Spinal cord (tissue), 10 donors: ENCODE measurements at places on chromosomes 11 and 22.

GRCh38 chr11:73652046-73652730, 5.8 kb downstream of the PLEKHB1 start:
- peak; percentile 87 for DNase-seq

DNA sequence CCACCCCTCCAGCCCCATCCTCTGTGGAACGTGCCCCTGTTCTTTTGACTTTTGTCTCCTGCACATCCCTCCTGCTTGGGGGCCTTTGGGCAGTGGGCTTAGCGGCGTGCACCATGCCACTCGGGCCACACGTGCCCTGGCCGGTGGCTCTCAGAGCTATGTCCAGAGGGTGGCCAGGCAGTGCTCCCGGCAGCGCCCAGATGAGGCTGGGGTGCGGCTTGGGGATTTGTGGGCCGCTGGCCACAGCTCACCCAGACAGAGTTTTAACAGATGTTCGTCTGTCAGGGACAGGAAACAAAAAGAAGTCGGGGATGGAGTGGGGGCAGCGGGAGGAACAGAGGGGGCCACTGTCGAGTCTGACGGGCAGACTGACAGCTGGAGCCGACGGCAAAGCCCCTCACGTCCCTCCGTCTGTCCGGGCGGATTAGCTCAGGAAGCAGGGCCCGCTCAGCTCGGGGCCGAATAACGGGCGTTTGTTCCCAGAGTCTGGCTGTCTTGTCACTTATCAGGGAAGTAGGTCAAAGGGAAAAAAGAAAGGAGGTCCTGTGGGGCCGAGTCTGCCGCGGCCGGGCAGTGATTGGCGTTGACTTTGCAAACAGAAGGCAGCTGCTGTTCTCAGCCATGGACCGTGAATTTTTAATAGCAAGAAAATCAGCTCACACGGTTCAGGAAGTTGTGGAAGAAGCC, 61.6 kb downstream of the LRP5 start:
- peak; percentile 81 for DNase-seq

DNA sequence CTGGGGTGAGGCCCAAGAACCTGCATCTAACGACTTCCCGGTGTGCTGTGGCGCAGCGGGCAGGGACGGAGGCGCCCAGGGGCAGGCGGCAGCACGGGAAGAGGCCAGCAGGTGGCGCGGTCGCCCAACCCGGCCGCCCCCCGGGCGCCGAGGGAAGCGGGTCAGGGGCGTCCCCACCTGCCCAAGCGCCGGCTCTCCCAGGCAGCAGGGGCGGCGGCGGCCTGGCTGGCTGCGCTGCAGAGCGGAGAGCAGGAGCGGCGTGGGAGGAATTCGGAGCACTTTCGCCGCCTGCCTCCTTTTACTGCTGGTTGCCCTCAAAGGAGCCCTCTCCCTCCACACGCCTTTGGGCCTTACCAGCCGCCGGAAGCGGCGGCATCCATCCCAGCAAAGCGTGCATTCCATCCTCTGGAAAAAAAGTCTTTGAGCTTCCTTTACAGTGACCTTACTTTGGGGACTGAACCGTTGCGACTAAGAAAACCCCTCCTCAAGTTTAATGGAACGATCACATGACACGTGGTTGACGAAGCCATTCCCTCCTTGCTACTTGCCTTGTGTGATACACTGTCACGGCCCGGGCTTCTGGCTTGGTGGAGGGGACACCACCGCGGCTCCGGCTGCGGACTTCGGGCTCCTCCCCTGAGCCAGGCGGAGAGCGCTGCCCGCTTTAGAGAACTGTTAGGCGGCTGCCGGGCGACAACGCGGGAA, 106.8 kb upstream of the CLMP start:
- DNase-seq, result no peak

GRCh38 chr11:92852946-92853345, 116.5 kb upstream of the MTNR1B start:
- DNase-seq, result no peak

- DNase-seq, result peak; percentile 61
Measured at GRCh38 chr22:37379722-37380121, 47.6 kb downstream of the ELFN2 start.

DNA sequence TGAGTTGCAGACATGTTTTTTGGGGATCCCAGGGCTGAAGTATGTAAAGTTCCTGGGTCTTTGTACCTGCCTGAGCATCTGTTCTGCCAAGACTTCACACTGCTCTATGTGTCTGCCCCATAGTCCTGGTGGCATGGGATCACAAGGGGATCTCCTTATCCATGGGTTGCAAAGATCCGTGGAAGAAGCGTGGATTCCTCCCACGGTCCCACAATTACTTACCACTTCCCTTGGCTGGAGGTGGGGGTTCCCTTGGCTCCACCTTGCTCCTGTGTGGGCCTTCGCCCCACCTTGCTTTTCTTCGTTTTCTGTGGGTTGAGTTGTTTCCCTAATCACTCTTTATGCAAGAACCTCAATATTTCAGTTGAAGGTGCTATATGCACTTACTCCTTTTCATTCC, 157.4 kb upstream of the CHORDC1 start:
- DNase-seq, result no peak

- DNase-seq, result no peak
Measured at GRCh38 chr11:121328176-121328966, 35.8 kb downstream of the SC5D start.

GRCh38 chr11:306645-307371, 808 bp upstream of the IFITM2 start:
- no peak for DNase-seq

GRCh38 chr11:15091175-15091574, 17.8 kb downstream of the CALCB start:
- no peak for DNase-seq

GRCh38 chr11:23370580-23371275, 510.5 kb upstream of the CCDC179 start:
- no peak for DNase-seq

DNA sequence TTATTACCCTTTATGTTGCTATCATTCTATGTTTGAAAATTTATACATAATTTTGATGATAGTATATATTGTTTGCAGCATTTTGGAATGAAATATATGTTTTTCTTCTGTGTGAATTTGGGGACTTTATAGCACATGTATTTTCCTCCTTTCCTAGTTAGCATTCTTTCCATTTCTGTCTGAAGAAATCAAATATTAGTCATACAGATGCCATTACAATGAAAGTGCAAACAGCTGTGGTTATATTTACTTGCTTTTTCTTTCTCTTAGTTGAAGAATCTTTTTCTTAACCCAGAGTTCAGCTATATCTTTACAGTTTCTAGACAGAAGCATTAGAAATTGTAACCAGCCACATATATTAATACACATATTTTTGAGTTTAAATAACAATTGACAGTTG, 753.1 kb upstream of the ARHGAP42 start:
- DNase-seq, result no peak

DNA sequence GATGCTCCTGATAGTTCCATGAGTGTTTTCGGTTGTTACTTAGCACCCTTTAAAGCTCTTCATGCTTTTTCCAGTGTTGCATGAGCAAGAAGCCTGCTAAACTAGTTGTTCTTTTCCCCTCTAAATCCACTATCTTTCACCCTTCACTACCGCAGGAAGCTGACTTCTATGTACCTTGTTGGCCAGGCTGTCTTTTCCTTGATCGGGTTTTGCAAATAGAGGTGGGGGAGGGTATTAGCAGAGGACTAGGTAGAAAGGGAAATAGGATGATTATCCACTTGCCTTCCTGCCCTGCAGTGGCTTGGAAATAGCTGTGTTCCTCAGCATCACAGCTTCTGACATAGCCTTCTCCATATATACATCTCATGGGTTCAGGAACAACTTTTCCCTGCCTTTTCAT, 23.9 kb downstream of the AASDHPPT start:
- DNase-seq, result no peak
